ENCODE measurements at places on chromosomes 7 and 10.

DNA sequence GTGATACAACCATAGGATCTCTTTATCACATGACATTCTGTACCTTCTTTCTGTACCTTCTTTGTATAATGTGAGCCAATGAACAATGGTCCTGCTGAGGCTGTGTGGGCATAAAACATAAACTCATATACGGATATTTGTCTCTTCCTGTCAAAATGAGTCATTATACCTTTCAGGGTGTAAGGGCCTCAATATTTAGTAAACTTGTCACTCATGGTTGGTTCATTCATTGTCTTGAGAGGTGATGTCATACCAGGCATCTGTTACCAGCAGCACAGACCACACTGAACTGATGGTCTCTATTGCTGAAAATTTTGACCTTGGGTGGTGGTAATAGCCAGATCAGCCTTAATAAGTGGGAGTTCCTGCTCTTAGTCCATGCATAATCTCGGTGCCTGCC is 287.6 kb upstream of the TPK1 start:
- no peak for DNase-seq

GRCh38 chr7:101121991-101122932 is 4.6 kb upstream of the SERPINE1 start:
- no peak for DNase-seq

- no peak for DNase-seq
Observed at GRCh38 chr7:1071731-1072254, 16.1 kb upstream of the GPER1 start.

GRCh38 chr7:18788026-18788425 is 292.5 kb downstream of the HDAC9 start:
- DNase-seq = no peak

- no peak for DNase-seq
Observed at GRCh38 chr10:42738679-42739078, 43.9 kb upstream of the BMS1 start.

DNA sequence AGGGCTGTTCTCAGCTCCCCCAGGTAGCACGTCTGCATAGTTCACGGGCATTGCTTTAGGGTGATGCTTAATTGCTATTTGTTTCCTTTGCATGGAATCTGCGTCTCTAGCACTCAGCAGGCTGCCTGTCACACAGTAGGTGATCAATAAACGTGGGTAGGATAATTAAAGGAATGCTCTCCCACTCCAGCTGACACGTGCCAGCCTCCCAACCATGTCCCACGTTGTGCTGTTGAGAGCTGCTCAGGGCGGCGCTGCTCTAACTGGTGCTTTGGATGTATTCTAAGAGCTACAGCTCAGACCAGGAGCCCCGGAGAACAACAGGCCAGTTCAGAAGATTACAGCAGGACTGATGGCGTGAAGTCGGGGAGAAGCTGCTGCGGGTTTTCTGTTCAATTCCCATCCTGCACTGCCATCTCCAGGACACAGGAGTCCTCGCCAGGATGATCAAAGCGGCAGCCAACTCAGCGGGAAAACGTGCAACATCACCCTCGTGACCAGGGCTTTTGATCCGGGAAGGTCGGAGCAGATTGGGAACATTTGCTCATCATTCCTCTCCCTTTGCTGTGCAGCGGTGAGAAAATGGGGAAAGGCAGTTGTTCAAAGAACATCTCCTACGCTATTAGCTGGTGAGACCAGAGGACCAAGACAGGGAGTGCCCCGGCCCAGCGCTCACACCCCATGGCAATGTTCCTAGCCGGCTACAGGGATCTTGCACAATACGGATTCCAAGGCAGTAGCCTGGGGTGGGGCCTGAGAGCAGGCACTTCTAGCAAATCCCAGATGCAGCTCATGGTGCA is 50.5 kb upstream of the FOXK1 start:
- peak; percentile 79 for DNase-seq

- DNase-seq = no peak
Observed at GRCh38 chr10:4046030-4046429, 261.0 kb upstream of the KLF6 start.

DNA sequence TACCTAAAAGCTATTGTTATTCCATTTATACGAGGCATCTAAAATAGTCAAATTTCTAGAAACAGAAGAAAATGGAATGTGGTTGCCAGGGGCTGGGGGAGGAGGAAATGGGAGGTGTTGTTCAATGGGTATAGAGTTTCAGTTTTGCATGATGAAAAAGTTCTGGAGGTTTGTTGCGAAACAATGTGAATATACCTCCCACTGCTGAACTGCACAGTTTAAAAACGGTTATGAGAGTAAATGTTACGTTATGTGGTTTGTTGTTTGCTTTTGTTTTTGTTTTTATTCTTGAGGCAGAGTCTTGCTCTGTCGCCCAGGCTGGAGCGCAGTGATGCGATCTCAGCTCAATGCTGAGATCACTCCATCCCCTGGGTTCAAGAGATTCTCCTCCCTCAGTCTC is 64.9 kb upstream of the NRBF2 start:
- no peak for DNase-seq

GRCh38 chr7:851204-851603 is 18.9 kb downstream of the SUN1 start:
- no peak for DNase-seq

DNA sequence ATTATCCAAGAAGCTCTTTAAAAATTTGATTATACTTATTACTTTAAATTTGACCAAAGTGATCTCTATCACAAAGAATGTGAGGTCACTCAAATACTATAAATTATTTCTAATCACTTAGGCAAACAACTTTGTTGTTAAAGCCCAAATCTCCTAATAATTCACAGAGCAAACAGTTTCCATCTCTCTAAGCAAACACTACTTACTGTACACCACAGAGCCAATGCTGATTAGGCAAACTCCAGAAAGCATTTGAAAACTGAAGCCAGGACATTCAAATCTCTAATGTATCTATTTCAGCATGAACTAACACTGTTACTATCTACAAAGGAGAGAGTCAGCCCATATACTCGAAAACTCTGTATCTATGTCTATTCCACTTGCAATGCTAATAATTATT is 107.1 kb downstream of the RNF32 start:
- DNase-seq = no peak

- DNase-seq = no peak
Observed at GRCh38 chr7:105978035-105978434, 15.0 kb downstream of the CDHR3 start.

GRCh38 chr7:127447326-127447945 is 54.9 kb upstream of the ZNF800 start:
- DNase-seq = no peak

- no peak for DNase-seq
Observed at GRCh38 chr10:42879380-42880254, 97.0 kb downstream of the BMS1 start.
